ENCODE measurements at places on chromosomes 5 and 9.

DNA sequence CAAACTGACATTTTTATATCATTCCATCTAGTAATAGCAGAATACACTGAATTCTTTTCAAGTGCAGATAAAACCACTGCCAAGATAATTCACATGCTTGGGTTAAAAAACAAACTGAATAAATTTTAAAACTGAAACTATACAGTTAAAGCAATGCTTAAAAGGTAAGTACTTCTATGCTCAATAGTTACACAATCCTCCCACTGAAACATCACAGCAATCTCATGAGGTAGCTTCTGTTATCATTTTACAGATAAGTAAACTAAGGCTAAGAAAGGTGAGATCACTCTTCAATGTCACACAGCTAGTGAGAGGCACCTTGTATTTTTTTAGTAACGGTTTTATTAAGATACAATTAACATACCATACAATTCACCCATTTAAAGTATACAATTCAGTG lies 13.4 kb upstream of the GOLGA1 start:
- DNase-seq: no peak

DNA sequence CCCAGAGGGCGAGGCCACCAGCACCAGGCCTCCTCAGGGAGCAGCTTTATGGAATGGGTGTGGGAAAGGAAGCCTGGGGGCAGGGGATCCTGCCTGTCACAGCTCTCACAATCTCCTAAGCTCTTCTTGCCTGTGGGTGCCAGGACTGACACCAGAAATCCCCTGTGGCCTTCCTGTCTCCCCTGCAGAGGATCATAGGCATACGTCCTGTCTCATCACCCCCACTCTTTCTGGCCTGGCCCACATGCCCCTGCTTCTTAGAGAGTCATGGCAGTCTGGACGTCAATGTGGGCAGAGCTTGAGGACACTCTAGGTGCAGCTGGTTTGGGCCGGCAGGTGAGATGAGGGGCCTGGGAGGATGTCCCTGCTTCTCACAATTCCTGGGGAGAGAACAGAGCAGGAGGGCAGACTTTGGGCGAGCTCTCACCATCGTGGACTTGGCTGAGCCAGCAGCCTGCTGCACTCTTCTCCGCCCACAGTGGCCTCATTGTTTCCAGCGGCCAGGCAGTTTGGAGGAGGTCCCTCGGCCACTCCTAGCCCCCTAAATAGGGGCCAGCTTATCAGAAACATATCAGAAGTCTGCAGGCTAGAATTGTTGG lies 67.3 kb upstream of the ZFR start:
- DNase-seq: peak; percentile 19

DNA sequence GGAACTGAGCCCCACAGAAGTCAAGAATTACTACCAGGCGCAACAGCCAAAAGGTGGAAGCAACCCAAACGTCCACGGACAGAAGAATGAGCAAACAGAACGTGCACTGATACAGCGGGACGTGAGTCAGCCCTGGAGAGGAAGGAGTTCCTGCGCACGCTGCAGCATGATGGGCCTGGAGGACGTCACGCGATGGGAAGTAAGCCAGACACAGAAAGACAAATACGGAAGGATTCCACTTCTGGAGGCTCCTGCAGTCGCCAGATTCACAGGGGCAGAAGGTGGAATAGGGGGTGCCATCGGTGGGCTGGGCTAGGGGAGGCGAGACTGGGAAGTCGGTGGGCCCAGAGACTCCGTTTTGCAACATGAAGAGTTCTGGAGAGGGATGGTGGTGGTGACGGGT lies 80.3 kb upstream of the PHYKPL start:
- DNase-seq: no peak

- DNase-seq: no peak
These were observed 20.9 kb downstream of the IPPK start for GRCh38 chr9:92649007-92649406.

DNA sequence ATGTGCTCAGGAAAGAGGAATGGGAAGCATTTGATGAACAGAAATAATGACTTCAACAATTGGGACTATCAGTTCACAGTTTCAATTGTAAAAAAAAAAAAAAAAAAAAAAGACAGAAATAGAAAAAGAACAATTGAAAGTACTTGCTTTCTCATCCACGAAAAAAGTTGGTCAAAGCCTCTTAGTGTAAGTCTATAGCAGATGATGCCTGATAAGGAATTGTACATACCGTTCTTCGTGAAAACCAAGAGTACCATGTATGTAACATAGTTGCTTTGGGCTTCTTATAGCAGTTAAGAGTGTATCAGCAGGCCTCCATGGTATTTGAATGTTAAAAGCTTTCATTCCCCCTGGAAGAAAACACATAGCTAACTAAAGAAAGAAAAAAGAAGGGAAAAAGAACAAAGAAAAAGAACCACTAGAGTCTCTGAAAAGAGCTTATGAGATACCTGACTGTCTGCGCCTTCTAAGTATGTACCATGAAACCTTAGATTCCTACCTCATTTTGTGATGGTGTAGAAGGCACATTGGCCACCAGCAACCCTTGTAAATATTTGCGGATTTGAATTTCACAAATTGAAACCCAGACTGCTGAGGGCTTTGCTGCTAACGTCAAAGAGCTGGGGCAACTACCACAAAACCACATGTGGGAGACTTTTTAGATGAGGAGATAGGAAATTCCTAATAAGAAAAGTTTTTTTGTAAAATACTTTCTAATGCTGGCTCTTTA lies 75.2 kb downstream of the TMC1 start:
- DNase-seq: peak; percentile 39

DNA sequence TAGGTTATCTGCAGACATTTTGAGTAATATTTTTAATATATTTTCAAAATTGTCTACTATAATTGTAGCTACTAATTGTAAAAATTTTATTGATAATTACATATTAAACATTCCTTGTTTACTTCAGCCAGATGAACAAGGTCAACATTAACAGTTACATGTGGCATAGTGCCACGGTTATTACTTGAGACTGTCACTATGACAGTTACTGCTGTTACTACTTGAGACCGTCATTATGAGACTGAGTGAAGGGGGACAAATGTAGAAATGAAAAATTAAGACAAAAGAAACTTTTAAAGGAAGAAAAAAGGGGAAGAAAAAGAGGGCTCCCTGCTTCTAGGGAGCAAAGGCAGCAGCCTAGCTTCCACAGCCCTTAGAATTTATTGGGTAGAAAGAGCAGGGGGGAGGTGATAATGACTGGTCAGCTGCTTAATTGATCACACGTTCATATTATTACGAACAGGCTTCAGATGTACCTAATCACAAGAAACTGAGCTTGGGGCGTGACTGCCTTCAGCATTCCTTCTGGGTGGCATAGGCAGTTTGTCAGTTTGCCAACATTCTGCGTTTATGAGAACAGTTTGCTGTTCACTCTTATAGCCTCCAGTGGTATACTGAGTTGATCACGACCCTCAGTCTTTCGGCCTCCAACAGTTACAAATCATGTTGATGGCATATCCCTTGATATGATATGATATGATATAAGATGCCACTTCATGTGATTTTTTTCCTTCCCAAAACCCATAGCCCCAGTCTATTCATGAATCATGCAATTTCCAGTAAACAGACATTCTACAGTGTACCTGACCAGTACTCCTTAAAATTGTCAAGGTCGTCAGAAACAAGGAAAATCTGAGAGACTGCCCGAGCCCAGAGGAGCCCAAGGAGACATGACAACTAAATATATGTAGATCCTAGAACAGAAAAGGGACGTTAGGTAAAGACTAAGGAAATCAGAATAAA lies 13.1 kb downstream of the MARCHF6 start:
- DNase-seq: no peak

DNA sequence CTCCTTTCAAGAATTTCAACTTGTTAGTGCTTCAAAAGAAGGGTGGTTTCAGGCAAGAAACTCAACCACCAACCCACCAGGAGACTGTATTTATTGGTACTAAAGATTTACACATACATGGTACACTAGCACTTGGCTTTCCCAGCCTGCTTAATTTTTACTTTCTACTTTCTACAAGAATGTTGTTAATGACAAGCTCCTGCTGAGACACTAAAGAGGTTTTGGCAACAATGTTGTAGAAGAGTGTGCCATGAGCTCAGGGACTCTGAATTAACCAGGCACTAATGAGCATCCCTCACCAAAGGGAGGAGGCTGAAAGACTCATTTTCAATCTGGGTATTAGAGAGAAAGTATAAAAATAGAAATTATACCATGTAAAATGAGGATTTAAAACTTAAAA lies 195.0 kb downstream of the KIAA0825 start:
- DNase-seq: no peak

GRCh38 chr5:28648108-28648507 lies 1609.7 kb upstream of the CDH9 start:
- no peak for DNase-seq

DNA sequence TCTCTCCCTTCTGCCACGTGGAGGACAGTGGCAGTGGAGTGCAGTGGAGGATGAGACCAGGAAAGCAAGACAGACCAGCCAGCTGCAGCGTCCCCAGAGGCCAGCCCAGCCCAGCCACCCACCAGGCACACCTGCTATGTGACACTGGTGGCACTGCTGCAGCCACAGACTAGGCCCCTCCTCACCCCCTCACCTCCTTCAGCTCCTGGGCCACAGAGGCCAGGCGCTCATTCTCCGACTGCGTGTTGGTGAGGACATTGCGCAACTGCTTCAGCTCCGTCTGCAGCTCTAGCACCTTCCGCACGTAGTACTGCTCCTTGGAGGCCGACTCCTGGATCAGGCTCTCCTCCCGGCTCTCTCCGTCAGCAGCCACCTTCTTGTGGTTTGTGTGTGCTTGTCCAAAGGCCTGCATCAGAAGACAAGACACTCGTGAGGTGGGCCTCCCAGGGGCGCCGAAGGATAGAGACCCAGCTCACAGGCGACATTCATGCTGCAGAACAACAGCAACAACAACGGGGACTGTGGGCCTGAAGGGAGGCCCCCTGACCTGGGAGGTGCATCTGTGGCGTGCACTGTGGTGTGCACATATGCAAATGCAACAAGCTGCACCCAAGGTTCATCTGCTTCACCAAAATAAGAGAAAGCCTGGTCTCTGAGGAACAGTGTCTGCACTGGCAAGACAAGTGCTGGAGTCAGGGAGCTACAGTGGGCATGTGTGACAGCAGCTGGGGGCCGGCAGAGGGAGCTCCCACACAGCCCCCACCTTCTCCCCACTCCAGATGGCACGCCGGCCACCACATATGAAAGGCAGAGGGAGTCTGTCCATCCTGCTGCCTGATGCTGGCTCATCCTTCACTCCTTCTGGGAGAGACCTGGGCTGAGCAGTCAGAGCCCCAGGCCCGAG lies 35.5 kb downstream of the BICD2 start:
- DNase-seq: no peak

DNA sequence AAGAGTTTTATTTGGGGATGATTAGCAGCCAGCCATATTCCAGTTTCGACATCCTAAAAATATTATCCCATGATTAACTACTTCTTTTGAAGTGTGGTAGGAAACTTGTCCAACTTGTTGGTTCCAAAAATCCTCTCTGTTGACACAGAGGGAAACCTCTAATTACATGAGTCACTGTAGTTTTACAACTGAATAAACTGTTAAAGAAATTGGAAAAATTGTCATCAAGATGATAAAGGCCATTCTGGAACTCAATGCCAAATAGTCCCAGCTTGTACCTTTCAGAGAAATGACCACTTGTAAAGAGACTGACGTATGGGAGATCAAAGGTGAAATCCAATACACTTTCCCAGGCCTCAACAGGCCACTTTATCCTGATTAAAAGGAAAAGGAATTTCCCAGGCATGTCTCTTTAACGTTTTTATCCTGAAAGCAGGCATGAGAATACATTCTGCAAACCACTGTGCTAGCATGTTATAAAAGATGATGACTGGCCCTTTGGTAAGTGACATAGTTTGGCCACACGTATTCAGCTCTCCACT lies 261.6 kb downstream of the GLIS3 start:
- DNase-seq: no peak

- no peak for DNase-seq
These were observed 12.8 kb downstream of the GHR start for GRCh38 chr5:42436051-42436450.

DNA sequence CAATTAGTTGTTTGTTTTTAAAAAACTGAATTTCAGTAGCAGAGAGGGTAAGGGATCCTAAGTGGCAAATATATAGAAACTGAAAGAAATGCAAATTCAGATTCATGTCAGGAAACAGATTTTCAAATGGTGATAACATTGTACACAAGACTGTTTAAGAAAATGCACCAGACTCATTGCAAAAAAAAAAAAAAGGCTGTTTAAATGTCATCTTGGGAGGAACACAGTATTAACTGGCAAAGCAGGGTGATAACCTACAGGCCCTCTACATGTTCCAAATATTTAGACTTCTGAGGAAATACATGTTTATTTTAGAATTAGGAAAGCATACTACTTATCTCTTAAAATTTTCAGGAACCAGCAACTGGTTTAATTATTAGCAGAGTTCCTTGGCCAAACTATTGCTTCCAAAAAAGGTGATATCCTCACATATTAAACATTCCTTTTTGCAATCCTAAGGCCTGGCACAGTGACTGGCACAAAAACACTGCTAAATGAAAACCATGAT lies 114.5 kb downstream of the TSSK1B start:
- no peak for DNase-seq

- no peak for DNase-seq
These were observed 271.5 kb downstream of the CCDC171 start for GRCh38 chr9:15824310-15824709.

DNA sequence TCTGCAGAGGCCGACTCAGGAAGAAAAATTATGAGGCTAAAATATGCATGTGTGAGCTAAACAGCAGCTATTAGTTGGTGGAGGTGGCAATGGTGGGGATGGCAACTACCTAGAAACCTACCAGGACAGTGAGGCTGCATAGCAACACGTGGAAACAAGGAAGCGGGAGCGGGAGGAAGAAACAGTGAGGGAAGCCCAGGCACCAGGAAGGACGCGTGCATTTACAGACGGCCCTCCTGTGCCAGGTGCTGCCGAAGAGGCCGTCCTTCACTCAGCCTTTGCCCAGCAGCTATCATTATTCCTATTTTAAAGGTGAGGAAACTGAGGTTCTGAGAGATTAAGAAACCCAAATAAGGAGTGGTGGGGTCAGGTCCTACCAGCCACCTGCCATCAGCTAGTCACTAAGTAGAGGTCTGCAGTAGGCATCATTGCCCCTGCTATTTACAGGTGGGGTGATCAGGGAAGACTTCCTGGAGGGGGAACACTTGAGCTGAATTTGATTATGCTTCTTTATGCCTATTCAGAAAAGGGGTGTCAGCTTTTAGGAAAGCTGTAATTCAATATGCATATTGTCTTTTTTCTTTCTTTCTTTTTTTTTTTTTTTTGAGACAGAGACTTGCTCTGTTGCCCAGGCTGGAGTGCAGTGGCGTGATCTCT lies 125.3 kb downstream of the CRB2 start:
- DNase-seq: no peak

Measured in central memory CD4-positive, alpha-beta T cell (primary cell).